ENCODE measurements at places on chromosomes 7 and 10. TPM values are rescaled to one million over a fixed set of nuclear protein-coding genes. Genes with fewer than 3 reads are reported as not detected.

The TMEM236 gene
- 0.18 TPM for total RNA-seq

The LIPK gene
- not detected for total RNA-seq

The TRIM73 gene
- 8.5 TPM for total RNA-seq

The C1GALT1 gene
- 34.8 TPM for total RNA-seq

The PRPS1L1 gene
- not detected for total RNA-seq

The HKDC1 gene
- total RNA-seq = 0.91 TPM

The TMEM106B gene
- total RNA-seq = 76.0 TPM
